ENCODE measurements at places on chromosomes 3 and 15.

DNA sequence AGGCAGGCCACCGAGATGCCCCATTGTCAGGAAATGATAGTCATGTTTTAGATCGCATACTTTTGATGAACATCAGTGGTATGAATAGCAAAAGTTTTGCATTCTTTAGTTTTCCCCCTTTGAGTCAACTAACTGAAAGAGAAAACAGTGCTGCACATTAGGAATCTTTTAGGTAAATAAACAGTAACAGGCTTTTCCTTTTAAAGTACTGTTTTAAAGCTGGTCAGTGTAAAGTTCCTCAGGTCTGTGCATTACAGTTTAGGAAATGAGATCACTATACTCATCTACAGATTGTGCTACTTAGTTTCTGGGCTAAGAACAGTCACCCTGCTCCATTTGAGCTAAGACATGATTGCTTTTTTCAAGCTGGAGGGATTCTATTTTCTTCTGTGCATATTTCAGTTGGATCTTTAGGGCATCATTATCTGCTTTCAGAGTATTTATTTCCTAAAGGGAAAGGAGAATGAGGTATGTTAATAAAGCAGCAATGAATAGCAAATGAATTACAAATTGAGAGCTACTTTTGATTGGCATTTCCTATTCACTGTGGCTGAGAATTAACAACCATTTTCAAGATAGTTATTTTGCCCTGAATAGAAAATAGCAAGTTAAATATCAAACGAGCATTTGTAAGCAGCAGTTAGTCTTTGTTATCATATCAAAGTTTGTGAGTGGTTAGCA lies 36.5 kb downstream of the FAM98B start:
- DNase-seq, result no peak

- no peak for DNase-seq
Measured at GRCh38 chr15:76846782-76847181, 58.4 kb downstream of the SCAPER start.

DNA sequence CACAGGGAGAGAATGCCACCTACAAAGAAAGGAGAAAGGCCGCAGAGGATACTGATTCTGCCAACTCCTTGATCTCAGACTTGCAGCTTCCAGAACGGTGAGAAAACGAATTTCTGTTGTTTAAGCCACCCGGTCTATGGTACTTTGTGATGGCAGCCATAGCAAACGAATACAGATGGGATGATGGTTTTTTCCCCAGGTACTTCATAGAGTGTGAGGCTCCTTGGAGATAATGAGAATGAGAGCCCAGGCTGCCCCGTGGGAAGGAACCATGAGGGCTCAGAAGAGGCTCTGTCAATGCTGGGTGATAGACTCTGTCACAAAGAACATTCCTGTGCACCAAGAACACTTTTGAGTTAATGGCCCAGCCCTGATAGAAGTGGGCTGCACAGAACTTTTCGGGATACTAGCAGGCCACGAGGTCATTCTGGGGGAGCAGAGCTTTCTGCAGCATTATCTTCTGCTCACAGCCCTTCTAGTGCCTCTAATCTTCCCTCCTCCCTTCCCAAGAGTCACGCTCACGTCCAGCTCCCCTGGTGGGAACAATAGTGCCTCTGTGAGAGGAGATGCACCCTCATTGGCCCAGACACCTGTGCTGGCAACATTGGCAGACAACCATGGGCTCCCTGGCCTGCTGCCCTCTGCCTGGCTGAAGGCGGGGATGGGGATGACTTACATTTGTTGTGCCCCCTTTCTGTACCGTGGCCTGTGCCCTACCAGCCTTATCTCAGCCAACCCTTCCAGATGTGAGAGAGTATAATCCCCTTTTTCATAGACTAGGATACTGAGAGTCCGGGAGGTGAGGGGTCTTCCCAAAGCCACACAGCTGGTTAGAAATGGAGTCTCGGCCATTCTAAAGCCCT lies 5.2 kb upstream of the RLBP1 start:
- DNase-seq, result no peak

- DNase-seq, result no peak
Measured at GRCh38 chr3:160885791-160886286, 129.8 kb downstream of the PPM1L start.

- no peak for DNase-seq
Measured at GRCh38 chr3:13139471-13140065, 66.3 kb upstream of the IQSEC1 start.

DNA sequence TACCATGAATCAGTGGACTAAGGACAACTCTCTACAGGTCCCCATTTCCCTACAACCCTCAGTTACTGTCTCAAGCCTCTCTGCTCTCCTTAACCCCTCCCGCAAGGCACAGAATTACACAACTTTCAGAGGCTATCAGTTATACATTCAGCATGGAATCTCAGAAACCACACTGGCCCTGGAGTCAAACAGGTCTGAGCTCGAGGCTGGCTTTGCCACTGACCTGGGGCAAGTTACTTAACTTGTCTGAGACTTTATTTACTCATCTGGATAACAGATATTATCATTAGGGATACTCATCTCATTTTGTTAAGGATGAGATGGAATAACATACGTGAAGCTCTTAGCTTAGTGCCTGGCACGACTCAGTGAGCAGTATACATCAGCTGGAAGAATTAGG lies 95.2 kb downstream of the WDR76 start:
- no peak for DNase-seq

DNA sequence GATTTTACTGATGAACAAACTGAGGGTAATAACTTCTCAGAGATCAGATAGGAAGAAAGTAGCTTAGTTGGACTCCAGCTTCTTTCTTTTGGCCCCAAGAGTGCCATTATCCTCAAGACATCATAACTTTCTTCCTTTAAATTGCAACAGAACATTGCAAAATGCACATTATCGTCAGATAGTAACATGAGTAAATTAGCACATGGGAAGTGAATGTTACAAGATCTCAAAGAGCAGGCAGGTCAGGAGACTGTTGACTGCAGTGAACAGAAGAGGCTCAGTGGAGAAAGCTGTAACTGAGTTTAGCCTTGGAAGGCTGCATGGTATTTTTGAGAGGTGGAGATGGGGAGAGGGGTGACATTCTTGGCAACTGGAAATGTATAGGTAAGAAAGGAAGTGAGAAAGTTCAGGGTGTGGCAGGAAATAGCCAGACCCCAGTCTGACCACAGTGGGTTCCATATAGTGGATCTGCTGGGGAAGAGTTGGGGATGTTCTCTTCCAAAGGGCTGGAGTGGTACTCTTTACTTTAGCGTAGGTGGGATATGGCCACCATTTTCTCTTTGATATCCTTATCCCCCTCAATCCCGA lies 307.7 kb downstream of the RPLP1 start:
- no peak for DNase-seq

DNA sequence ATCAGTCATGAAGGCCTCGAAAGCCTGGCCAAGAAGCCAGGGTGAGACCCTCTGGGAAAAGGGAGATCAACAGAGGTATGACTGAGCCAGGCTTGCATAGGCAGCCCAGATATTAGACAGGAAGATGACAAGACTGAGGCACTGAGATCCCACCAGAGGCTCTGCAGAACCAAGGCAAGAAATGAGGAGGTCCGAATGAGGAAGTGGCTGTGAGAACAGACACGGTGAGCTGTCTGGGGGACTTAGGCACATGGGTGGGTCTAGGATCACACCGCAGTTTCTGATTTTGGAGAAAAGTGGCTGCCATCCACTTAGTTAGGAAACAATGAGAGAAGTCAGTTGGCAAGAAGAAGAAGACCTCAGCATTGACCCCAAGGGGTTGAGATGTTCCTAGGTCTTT lies 31.5 kb upstream of the PRSS50 start:
- no peak for DNase-seq

GRCh38 chr15:69451951-69452691 lies 497 bp upstream of the RPLP1 start:
- no peak for DNase-seq

DNA sequence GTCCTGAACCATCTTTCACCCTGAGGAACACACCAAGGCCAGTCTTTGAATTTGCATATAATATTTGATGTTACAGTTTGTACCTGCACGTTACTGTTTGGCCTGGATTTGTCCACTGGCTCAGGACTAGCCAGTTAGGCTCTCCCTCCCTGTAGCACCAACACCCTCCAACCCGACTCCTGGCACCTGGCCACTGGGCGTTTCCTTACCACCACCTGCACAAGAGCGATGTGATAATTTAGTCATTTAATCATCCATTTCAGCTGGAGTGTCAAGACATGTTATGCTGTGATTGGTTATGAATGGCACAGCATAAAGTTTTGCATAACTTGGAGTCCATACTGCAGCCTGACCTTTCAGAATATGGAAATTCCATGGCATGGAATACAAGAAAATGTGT lies 242.4 kb downstream of the KCNMB2 start:
- no peak for DNase-seq

- DNase-seq, result no peak
Measured at GRCh38 chr3:195103623-195104022, 167.3 kb downstream of the XXYLT1 start.

- no peak for DNase-seq
Measured at GRCh38 chr3:11120091-11120805, 34.0 kb upstream of the HRH1 start.

DNA sequence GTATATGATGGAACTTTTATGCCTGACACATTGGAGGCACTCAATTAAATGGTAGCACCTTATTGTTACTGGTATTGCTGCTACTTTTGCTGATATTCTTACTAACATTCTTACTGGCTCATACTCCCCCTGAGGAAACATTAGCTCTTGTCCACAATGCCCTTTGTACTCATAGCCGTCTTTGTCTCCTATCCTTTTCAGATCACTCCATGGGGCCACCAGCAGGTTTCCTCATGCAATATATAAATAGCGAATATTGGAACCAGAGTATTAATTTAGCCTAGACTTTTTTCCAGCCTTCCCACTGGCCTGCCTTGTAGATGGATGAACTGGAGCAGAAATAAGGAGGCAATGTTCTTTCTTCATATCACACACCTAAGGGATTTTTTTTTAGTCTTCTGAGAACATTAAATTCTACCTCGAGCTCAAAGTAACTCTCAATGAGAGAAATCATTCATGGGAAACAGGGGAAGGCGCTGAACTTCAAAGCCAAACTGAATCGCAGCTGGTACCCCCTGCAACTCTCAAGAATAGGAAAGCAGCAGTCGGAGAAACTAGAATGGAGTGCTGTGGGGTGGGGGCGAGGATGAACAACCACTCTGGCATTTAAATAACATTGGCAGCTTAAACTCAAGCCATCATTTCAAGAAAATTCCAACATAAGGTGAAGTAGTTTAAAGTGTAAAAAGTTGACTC lies 300.3 kb downstream of the TAFA4 start:
- DNase-seq, result no peak

DNA sequence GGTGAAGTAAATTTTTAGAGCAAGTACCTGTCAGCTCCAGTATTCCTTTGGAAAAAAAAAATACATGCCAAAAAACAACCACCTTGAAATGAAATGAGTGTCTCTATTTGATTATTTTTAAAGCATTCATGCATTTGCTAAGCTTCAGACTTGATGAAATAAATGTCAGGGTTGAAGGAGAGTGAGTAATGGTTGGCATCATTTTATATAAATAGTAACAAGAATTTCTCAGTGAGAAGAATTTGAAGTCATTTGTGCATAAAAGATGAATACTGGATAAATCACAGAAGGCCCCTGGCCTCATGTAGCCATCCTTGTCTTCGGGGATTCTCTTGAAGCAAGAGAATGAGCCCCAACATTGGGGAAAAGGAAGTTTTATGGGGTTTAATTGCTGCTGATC lies 318.4 kb downstream of the LPP start:
- DNase-seq, result no peak

- no peak for DNase-seq
Measured at GRCh38 chr3:112293368-112294321, at the start of gene SLC9C1. Gene SLC9C1, minus strand, starts transcription at chr3:112294216. Its CDS starts 7,425 bp downstream, at chr3:112286791.

DNA sequence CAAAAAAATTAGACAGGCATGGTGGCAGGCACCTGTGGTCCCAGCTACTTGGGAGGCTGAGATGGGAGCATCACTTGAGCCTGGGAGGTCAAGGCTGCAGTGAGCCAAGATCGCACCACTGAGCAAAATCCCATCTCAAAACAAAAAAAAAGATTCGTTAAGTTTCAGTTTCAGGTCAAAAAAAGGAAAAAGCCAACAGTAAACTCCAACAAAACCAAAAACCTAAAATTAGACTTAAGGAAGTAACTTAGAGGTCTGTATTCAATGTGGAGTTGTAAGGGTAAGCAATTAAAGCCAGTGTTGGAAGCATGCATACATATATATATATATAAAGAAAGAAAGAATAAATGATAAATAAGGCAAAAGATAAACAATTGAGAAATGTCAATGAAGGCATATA lies 11.8 kb downstream of the KPNA1 start:
- DNase-seq, result no peak

DNA sequence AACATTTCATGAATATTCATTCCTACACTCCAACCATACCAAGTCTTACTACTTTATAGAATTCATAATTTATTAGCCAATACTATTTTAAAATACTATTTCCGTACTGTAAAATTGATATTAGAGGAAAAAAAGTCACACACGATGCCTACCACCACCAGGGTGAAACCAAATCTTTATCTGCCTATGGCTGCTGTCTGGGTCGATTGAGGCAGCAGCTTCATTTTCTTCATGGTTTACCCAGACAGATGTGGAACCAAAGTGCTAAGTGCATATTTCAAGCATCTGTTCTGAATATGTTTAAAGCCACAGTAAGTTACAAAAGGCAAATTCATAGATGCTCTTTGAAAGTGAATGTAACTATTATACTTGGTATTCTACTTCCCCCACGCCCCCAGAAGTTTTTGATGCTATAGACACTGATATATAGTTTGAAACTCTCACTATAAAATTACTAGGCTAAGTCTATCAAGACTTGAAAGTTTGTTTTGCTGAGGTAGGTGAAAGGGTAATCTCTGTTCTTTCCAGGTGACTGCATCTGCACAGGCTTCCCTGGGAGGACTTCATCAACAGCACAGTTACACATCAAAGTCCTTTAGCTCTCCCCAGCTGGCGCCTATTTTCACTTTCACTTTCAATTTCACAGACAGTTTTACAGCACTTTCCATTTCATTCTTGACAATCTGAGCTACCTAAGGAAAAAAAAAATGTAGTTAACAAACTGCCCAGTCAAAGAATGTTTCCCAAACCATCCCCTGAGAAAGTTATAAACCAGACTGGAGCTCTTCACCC lies 113.9 kb downstream of the POLQ start:
- no peak for DNase-seq

DNA sequence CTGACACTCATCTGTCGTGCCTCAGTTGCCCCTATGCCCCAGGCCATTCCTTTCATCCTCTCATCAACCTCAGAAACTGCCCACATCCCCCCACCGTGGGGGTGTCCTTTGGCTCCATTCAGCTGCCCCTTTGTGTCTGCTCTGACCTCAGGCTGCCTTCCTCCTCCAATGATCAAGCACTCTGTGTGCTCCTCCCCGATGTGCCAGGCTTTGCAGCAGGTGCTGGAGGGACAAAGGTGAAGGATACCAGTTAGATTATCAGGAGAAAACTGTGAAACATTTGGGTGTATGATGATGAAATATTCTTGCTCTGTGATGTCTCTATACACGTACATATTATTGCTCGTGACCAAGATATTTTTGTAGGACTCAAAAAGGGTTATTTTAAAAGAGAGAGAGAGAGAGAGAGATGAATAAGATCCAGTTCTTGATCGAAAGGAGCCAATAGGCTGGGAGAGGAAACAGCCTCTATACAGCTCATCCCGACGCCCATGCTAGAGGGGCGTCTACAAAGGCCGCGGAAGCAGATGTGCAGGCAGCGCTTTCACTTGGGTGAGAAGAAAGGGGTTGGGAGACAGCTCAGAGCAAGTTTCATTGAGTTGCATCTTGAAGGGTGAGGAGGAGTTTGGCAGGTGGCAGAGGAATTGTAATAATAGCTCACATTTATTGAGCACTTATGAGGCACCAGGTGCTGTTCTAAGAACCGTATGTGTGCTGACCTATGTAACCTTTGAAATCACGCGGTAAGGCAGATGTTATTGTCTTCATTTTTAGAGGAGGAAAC lies 28.3 kb upstream of the ADCY5 start:
- no peak for DNase-seq
